ENCODE measurements at places on chromosomes 13 and 19.

DNA sequence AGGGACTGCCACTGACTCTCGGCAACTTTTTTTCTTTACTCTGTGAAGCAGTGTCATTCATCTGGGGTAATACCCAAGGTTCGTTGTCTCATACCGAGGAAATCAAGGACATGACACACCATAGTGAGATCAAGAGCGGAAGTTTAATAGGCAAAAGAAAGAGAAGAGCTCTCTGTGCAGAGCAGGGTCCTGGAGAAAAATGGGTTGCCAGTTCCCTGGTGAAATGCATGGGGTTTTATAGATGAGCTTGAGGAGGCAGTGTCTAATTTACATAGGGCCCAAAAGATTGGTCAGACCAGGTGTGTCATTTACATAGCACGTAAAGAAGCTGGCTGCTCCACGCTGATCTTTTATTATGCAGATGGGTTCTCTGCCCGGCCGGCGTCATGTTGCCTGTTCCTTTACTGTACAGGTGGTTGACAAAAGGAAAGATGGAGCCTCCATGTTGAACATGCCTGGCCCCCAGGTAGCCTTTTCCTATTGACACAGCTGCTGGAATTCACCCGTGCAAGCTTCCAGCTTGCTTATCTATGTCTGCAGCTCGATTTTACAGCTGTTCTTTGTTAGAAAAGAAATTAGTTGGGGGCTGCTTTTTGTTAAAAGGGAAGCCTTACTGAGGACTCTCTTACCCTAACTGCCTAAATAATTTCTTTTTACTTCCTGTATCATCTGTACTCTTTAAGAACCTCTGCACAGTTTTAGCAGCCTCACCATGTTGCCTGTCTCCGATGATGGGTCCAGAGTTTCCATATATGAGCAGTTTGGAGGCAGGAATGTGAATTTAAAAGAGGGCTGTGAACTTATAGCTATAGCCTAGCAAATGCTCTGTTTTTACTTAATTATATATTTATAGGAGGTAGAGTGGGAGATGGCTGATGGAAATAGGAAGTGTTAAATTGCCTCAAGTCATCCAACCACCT is 98.0 kb upstream of the DIAPH3 start:
- DNase-seq = no peak

DNA sequence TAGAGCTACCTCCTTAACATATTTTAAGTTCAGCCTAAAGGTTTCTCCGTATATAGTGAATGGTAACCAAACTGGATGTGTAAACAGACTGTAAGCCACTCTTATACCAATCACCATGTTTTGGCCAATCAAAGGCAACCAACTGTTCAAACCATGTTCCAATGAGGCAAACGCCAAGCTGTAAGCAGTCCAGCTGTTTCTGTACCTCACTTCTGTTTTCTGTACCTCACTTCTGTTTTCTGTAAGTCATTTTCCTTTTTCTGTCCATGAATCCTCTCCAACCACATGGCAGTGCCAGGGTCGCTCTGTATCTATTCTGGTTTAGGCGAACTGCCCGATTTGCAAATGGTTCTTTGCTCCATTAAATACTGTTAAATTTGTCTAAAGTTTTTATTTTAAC is 24.4 kb downstream of the COMMD6 start:
- no peak for DNase-seq

GRCh38 chr19:47380559-47380958 is 31.4 kb downstream of the DHX34 start:
- DNase-seq = no peak

GRCh38 chr13:29106651-29107050 is 286.5 kb downstream of the MTUS2 start:
- DNase-seq = no peak

DNA sequence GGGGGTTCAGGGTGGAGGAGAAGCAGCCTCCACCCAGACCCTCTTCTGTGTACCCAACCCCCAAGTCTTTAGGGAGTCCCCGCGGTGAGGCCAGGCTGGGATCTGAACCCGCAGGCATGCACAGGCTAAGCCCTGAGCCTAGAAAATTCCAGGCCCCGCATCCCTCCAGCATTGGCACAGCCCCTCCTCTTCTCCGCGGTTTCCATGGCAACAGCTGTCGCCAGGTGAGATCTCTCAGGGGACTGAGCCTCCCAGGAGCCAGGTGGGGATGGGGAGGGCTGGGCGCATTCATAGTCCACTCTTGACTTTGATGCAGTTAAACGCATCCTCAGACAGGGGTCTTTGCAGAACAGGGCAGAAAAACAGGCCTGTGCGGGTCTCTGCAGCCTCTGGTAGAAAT is 48.3 kb upstream of the USP29 start:
- no peak for DNase-seq

DNA sequence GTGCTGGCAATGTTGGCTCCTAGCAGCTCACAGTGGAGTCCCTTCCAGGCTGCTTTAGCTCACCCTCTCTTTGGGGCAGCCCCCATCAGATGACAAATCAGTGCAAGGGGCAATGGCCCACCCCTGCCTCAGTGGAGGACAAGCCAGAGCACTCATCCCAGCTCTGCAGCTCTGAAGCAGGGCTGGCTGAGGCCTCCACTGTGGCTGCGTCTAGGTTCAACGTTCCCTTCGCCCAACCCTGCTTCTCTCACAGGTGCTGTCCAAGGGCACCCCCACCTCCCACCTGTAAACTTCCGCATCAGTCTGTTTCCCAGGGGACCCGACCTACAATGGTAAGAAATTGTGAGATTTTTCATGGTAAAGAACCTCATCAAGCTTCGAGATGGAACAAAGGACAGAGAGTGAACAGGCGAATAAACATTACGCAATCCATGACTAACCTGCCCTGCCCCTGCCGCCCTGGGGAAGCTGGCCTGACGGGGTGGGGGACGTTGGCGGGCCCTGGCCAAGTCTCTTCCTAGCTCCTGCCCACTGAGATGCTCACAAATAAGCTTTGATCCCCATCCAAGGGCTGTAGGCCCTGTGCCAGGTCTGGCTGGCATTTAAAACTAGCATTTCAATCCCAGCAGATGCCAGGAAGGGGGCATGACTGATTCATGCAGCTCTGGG is 40.5 kb downstream of the DZIP1 start:
- DNase-seq = peak; percentile 89

DNA sequence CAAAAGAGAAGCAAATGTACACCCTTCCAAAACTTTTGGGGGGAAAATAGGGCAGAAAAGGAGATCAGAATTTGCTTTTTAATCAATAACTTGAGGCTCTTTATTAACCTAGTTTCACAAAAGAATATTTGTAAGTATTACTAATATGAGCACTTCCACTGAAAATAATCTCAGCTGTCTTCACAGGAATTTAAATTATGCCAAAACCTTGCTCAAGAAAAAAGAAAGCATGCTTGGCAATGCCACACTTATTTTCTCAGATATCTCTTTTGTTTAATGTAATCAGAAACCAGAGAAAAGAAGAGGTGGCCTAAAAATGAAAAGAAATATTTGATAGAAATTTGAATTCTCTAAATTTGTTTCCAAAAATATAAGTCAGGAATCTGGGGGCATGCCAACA is 234.9 kb upstream of the GPC6 start:
- DNase-seq = no peak

- no peak for DNase-seq
Observed at GRCh38 chr13:52921194-52921593, 72.8 kb upstream of the PCDH8 start.

- no peak for DNase-seq
Observed at GRCh38 chr19:2512523-2513431, 36.9 kb downstream of the GADD45B start.

DNA sequence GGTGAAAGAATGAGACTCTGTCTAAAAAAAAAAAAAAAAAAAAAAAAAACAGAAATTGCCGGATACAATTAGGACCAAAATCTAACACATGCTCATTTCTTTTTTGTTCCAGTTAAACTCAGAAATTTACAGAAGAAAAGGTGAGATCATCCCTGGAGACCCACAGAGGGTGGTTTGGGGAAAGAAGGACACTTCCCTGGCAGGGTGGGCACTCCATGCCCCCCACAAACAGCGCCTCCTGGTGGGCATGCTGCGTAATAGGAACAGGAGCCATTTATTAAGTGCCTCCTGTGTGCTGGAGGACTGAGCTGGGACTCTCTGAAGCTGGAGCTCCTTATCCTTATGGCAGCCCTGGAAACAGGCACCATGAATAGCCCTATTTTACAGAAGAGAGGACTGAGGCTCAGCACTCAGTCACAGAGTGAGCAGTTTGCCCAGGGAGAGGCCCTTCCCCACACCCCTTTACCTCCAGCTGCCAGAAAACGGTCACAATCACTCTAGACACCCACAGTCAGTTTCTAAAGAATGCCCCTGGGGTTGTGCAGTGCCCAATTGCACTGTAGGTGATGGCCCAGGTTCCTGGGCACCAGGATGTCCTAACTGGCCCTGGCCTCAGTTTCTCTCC is 10.1 kb downstream of the C19orf38 start:
- DNase-seq = no peak

GRCh38 chr13:59409634-59410200 is 754.0 kb downstream of the DIAPH3 start:
- DNase-seq = no peak

DNA sequence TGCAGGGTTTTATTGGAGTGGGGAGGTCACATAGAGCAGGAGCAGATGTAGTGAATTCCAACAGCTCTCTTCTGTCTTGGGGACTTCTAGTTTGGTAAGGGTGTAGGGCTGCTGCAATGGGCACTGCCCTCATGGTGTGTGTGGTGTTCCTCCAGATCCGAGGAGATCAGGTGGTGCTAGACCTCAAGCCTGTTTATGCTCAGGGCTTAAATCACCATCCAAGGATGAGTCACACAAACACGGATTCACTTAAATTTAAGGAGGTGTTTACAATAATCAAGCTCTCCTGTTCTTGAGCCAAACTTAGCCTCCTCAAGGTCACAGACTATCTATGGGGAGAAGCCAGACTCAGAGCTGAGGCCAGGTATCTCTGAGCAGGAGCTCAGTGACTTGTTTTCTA is 23.0 kb downstream of the HS6ST3 start:
- no peak for DNase-seq

- DNase-seq = no peak
Observed at GRCh38 chr13:76245211-76245610, 609.1 kb downstream of the LMO7 start.

DNA sequence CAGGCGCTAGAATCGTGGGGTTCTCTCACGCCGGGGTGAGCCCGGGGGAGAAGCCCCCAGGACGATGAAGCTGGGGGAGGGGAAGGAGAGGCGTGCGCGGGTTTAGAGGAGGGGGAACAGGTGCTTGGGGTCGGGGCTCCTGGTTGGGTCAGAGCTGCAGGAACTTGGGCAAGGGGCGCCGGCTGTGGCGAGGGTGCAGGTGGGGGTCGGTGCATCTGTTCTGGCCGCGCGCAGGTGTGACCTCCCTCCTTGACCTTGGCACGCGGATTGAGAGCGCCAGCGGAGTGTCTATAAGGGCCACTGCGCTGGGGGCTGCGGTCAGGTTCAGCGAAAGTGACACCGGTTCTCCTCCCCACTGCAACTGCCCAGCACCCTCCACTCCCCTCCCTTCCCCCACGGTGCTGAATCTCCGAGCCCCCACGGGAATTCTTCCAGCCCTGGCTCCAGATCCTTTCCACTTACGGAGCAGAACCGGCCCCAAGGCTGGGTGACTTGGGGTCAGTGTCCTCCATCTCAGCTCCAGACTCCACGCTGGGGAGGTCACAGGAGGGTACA is 618 bp downstream of the TMEM38A start:
- DNase-seq = no peak

- no peak for DNase-seq
Observed at GRCh38 chr13:98959291-98959690, 18.6 kb downstream of the DOCK9 start.

- DNase-seq = no peak
Observed at GRCh38 chr19:1412323-1412923, 5.0 kb downstream of the DAZAP1 start.

DNA sequence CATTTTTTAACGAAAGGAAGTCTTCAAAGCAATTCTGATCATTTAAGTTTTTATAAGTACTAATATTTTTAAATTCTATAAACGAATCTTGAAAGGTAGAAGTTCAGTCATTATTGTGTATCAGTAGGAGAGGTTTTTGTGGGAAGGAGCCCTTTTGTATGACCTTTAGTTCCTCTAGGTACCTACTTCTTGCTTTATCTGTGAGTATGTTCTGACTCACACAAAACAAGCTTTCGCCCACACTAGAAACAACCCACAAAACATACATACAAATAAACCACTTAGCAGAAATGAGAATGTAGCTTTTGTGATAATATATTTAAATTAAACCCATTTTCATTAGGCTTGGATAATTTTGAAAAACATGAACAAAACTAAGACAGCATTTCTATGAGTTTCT is 27.8 kb downstream of the ERCC5 start:
- no peak for DNase-seq

GRCh38 chr13:20131057-20131832 is 29.6 kb downstream of the GJA3 start:
- DNase-seq = no peak

DNA sequence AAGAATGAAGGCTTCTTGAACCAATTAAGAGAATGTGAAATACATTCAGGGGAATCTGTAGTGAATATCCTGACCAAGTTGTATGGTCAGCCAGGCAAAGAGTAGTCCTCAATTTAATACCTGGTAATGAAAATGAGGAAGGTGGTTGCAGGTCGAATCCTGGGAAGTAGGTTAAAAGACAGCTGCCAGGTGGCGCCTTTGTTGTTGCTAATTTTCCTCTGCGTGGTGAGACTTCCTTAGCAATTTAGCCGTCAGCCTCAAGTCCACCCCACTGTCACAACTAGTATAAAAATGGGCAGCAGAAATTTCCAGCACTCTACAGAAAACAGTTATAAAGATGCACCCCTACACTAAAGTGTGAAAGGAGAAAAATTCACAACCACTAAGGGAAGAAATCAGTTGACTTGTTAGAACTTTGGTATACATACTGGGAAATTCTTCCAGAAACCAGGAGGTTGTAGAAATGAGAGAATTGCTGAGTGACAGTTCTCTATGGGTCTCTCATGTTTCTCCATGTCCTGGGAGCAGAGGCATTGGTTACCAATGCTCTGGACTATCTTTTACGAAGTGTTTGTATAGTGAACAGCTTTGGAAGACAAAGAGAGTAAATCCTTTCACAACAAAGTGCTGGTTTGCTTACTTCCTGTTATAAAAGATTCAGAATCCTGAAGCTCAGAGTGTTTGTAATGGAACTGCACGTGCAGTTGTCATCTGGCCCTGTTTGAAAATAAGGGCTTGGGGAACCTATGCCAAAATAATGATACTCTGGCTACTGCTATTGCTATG is 235.9 kb downstream of the NHLRC3 start:
- peak; percentile 16 for DNase-seq

GRCh38 chr19:4272894-4273293 is 6.2 kb upstream of the SHD start:
- DNase-seq = no peak

- DNase-seq = no peak
Observed at GRCh38 chr19:1655131-1655981, 2.9 kb upstream of the TCF3 start.

- DNase-seq = no peak
Observed at GRCh38 chr13:67061750-67062149, 168.4 kb downstream of the PCDH9 start.
